ENCODE measurements at places on chromosomes 1 and 21. TPM values are rescaled to one million over a fixed set of nuclear protein-coding genes. Genes with fewer than 3 reads are reported as not detected.

DNA sequence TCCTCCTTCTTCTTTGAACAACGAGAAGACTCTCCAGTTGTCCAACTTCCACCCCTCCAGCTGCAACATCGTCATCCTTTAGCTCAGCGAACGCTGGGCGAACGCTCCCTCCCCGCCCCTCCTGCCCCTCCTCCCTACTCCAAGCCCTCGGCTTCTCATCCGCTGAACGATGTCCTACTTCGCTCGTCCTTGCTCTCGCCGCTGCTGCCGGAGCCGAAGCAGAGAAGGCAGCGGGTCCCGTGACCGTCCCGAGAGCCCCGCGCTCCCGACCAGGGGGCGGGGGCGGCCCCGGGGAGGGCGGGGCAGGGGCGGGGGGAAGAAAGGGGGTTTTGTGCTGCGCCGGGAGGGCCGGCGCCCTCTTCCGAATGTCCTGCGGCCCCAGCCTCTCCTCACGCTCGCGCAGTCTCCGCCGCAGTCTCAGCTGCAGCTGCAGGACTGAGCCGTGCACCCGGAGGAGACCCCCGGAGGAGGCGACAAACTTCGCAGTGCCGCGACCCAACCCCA is at the start of gene BCAN:
Gene BCAN (plus strand): TSS at position 357 of the 504 bp plus-strand sequence. CDS start 3,938 bp downstream, outside the sequence.
- DNase-seq, result no peak

DNA sequence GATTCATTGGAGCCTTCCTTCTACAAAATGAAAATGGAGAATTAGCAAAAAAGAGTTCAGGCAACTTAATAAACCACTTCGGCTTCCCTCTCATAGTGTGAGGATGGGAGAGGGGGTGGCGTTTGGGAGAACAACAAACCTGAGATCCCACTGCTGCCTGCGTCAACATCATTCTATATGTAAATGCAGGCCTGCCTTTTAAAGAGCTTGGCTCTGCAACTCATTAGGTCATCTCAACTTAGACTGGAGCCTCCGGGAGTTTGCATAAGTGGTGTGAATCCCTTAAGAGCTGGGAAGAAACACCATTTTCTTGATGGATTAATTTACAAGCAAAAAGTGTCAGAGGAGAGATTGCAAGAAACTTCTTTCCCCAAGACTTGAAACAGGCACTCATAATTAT is 127.6 kb upstream of the DAB1 start:
- no peak for DNase-seq

DNA sequence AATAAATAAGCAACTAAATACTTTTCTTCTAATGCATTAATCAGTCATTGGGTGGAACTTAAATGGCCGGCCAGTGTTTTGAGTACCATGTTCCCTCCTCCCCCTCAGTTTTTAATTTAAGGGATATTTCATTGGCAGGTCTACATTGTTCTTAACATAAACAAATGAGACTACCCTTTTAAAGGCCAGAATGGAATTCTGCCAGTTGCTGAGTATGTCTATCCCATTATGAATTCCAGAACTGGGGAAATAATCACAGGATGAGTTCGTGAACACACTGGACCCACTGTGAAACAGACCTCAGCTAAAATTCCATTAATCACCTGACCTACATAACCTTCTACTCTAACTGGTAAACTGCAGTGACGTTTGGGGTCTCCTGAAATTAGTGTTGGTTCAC is 305.5 kb upstream of the PKN2 start:
- no peak for DNase-seq

GRCh38 chr21:19392390-19392789 is 988.8 kb upstream of the TMPRSS15 start:
- no peak for DNase-seq

DNA sequence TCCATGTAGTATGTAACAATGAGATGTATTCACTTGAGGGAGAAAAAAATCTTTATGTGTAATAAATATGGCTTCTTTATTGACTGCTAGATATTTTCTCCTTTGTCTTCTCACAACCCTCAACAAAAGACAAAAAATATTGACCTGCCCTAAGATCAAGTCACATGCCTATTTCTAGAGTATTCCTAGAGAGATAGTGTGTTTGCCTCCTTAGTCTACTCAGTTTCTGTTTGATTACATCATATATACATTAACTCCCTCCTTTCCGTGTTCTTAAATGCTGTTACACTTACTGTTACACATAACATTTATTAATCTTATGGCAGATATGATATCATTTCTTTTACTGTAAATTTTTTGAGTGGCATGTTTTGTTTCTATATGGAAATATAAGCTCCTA is 281.6 kb upstream of the RGS18 start:
- DNase-seq, result no peak

DNA sequence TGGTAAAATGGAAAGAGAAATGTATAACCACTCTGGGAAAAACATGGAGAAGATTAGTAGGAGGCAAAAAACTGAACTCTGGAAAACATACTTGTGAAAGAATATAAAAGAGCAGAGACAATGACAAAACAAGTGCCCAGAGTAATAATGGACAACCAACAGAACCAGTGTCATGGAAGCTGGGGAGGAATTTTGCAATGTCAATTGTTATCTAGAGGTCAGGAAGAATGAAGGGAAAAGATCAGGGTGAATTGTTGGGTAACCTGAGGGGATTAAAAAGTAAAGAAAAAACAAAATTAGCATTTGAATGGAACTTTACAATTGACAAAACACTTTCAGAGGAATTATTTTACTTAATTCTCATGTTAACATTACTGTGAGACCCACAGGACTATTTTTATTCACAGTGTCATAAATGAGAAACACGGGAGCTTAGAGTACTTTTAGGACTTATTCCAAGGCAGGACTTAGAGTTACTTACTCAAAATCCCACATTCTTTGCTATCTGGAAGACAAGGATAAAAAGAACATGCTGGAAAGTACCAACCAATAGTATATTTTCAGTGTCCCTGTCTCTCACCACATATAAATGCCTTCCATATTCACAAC is 19.5 kb downstream of the JAM2 start:
- no peak for DNase-seq

DNA sequence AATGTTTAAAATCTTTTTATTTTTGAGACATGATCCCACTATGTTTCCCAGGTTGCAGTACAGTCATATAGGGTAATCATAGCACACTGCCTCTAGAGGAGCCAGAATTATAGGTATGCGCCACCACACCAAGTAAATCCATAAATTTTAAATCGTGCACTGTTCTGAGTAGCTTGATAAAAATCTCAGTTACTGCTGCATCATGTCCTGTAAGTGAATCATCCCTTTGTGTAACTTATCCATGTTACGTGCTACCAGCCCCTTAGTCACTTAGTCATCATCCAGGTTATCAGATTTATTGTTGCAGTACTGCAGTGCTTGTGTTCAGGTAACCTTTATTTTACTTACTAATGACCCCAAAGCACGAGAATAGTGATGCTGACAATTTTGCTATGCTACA is 1770.9 kb downstream of the BRINP3 start:
- DNase-seq, result peak; percentile 1

GRCh38 chr21:42069327-42069726 is 1.8 kb upstream of the UMODL1 start:
- no peak for DNase-seq

GRCh38 chr1:21397813-21398188 is 42.1 kb upstream of the NBPF3 start:
- DNase-seq, result no peak

- DNase-seq, result no peak
These were observed 6.6 kb upstream of the SMIM12 start for GRCh38 chr1:34865981-34866761.

DNA sequence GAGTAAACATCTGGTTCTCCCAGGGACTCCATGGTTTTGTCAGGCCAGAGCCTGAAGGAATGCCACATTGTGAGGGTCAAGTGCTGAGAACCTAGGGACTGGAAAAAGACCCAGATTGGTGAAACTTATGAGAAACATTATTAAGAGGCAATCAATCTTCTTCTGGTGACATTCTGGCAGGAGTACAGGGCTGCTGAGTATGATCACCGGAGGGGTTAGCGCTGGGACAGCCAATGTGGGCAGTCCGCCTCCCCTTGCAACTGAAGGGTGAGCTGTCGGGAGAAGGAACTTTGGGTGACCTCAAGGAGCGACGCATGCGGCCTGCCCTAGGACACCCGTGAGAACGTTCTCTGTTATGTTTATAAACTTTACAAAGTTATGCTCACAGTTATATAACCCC is 429.0 kb downstream of the LMO4 start:
- DNase-seq, result no peak

DNA sequence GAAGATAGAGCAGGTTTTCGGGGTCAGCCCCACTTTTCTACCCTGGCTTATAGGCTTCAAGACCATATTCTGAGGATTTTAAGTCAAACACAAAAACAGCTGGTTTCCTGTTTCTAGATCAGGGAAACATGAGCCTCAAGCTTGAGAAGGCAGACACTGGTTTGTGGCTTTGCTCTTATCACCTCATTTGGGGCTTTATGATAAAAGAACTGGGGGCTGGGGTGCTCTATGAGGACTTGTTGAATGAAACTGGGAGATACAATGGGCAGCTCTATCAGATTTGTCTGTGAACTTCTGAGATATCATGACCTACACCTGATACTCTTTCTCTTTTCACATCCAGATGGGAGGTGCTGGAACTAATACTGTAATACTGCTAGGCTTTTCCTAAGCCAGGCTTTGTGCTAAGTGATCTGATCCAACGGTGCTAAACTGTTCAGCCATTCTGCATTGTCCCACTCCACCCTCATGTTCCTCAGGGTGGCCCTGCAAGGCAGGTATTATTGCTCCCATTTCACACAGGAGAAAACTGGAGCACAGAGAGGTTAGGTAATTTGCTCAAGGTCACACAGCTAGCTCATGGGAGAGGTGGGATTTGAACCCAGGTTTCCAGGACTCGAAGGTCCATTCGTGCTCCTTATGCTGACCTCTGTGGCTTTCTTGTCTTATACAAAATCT is 6.6 kb downstream of the AJAP1 start:
- DNase-seq, result no peak

GRCh38 chr1:46183079-46183847 is 7.0 kb upstream of the P3R3URF start:
- DNase-seq, result peak; percentile 77

- DNase-seq, result no peak
These were observed 12.0 kb upstream of the LIN9 start for GRCh38 chr1:226320930-226321329.

GRCh38 chr1:54610048-54610447 is 13.3 kb downstream of the FAM151A start:
- no peak for DNase-seq

DNA sequence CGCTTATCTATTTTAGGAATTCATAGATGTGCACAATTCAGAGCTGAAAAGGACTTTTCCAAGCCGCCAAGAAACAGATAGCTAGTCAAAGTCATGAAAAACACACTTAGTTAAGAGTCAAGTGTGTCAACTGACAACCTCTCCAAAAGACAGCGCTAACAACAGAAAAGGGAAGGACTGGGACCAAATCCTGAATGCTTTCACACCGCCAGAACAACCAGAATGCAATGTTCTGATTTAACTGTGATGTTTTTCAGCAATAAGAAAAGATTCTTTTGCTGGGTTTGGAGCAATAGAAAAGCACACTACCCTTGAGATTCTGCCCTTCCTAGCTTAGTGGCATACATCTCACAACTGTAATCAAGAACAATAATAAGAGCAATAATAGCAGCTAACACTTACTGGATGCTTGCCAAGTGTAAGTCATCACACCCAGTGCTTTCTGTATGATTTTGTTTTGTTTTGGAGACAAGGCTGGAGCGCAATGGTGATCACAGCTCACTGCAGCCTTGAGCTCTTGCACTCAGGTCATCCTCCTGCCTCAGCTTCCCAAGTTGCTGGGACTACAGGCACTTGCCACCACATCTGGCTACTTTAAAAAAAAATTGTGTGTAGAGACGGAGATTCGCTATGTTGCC is 33.9 kb upstream of the SDC3 start:
- no peak for DNase-seq

GRCh38 chr1:24735156-24735508 is 10.1 kb upstream of the CLIC4 start:
- no peak for DNase-seq

DNA sequence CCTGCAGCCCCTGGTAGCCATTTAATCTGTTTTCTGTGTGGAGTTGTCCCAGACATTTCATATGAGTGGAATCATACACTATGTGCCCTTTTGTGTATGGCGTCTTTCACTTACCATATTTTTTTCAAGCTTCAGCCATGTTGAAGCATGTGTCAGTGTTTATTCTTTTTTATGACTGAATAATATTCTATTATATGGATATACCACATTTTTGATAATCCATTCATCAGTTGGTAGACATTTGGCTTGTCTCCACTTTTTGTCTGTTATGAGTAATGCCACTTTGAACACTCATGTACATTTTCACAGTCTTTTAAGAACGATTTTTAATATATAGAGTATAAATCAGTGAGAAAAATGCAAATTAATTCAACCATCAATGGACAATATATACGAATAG is 44.7 kb downstream of the ATF6 start:
- no peak for DNase-seq

- no peak for DNase-seq
These were observed 80.4 kb downstream of the ADARB1 start for GRCh38 chr21:45154511-45155508.

- no peak for DNase-seq
These were observed 1.8 kb downstream of the RERE start for GRCh38 chr1:8815582-8816151.

DNA sequence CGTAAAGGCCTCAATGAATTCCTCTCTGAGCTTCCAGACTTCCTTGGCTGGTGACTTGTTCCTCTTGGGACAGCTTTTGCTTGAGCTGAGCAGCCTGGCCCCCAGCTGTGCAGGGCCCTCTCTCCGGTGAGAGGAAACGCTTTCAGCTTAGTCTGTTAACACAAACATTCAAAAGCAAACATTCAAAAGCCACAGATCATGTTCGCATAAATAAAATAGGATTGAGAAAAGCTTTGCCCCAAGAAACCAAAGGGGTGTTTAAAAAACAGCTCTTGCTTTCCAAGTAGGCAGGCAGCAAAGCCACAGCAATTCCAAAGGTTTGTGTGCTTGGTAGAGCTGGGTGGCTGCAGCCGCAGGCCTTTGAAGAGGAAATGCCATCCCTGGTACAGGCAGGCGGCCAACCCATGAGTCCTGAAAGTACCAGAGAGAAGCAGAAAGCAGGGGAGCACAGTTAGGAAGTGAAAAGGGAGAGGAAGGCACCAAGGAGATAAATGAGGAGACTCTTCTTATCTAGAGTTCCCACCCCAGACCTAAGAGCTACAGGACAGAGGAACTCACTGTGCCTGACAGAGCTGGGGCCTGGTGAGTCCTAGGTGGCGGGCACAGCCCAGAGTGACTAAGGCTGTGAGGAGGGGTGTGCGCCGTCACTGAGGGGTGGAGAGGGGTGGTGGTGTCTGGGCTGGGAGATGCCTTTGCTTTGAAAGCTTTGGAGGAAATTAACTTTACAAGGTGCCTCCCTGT is 48.4 kb downstream of the CCN1 start:
- no peak for DNase-seq

The KIAA1614 gene
- 5.8 TPM for total RNA-seq

The HCRTR1 gene
- 0.21 TPM for total RNA-seq

The MPZL1 gene
- total RNA-seq, result 154 TPM

The OR2T5 gene
- not detected for total RNA-seq

The CASQ1 gene
- 10.5 TPM for total RNA-seq

The RIMKLA gene
- total RNA-seq, result 0.69 TPM

The ANGPTL3 gene
- not detected for total RNA-seq

The OXCT2 gene
- 0.90 TPM for total RNA-seq

The AK5 gene
- total RNA-seq, result 6.5 TPM

Measured in urinary bladder (tissue), 4 donors.